ENCODE measurements at places on chromosomes 13 and 19. TPM values are rescaled to one million over a fixed set of nuclear protein-coding genes. Genes with fewer than 3 reads are reported as not detected.
A peak's percentile ranks its signal among the peaks of the same experiment; 100 is the strongest.

Gene PDE4A
- total RNA-seq = 17.1 TPM

Gene SMIM44
- total RNA-seq = not detected

Gene TRPC4
- 0.33 TPM for total RNA-seq

Gene MRPS31
- total RNA-seq = 11.9 TPM

Gene FGF22
- not detected for total RNA-seq

Gene ZNF296
- not detected for total RNA-seq

Gene FCER2
- not detected for total RNA-seq

Gene TYROBP
- total RNA-seq = 19.2 TPM

Gene PDX1
- total RNA-seq = 25.1 TPM

DNA sequence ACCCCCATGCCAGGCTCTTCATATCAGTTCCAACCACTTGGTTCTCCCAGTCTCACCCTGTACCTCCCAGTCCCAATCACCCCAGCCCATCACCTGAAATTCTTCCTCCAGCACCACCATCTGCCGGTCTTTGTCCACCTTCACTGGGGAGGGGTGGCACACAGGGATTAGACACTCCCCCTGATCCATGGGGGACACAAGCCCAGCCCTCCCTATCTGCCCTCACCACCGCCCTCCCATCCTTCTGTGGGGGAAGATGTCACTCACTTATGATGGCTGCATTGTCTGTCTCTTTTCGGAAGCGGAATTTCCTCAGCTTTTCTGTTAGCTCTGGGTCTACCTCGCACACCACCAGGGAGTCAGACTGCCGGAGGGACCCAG, 685 bp downstream of the GMFG start:
- no peaks in the 10 kb centered on the region for H3K4me1 ChIP-seq
- H3K4me3 ChIP-seq = no peak overlapping the region
- H3K36me3 ChIP-seq = no peaks in the 10 kb centered on the region
- DNase-seq = no peak
- H3K27ac ChIP-seq = peak overlapping the region; percentile 53

- no peaks in the 10 kb centered on the region for H3K36me3 ChIP-seq
- H3K4me3 ChIP-seq = no peak overlapping the region
- H3K27ac ChIP-seq = no peak overlapping the region
- peaks cover 18% of the 10 kb centered on the region for H3K4me1 ChIP-seq
- no peak for DNase-seq
Observed at GRCh38 chr19:1351381-1351851, 32.3 kb upstream of the NDUFS7 start.

DNA sequence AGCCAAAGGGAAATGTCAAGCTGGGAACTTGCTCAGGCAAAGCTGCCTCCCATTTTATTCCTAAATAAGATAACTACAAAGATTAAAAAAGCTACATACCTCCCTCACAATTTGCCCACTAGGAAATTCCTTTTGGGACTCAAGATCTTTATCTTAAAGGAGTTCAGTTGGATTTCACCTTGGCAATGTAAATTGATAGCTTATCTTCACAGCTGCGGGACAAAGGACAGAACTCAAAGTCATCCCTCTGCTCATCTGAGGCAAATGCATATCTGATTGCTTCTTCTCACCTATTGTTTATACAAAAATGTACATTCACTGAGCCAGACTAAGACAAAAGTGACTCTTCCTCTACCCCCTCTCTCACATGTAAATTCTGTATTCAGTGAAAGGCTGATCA, 47.8 kb downstream of the FGF14 start:
- no peak overlapping the region for H3K4me3 ChIP-seq
- no peaks in the 10 kb centered on the region for H3K27me3 ChIP-seq
- no peaks in the 10 kb centered on the region for H3K36me3 ChIP-seq
- DNase-seq = no peak
- H3K27ac ChIP-seq = no peak overlapping the region

DNA sequence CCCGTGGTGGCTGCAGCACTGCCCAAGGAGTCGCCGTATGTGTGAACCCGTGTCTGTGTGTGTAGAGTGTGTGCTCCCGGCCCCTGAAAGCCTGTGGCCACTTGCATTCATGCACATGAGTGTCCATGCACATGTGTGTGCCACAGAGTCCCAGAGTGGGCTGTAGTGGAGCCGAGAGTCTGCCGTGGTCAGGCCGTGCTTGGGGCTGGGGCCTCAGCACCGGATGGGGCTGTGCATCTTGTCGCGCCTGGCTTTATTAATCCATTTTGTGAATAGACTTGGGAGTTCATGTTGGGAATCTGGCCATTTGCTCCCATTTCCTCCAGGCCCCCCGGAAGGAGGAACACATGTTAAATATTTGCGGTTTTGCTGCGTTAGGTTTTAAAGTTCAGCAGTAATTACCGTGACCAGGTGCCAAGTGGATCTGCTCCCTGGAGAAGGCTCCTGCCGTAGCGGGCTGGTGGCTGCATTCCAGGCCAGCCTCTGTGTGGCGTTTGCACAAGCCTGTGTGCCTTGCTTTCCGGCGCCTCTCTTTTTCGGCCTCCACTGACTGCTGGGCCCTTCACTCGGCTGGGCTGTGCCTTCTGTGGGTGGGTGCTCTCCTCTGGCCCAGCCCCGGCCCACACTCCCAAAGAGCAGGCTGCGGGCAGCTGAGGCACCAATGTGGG, 69.2 kb upstream of the KCTD15 start:
- peak; percentile 20 for DNase-seq
- H3K4me1 ChIP-seq = no peaks in the 10 kb centered on the region
- H3K27ac ChIP-seq = no peak overlapping the region
- no peaks in the 10 kb centered on the region for H3K36me3 ChIP-seq
- H3K4me3 ChIP-seq = no peak overlapping the region
- H3K27me3 ChIP-seq = no peaks in the 10 kb centered on the region

GRCh38 chr19:10523135-10523636, 5.9 kb upstream of the S1PR5 start:
- DNase-seq = no peak
- H3K27ac ChIP-seq = peak overlapping the region; percentile 96
- peaks cover 41% of the 10 kb centered on the region for H3K4me1 ChIP-seq
- no peak overlapping the region for H3K4me3 ChIP-seq
- H3K36me3 ChIP-seq = no peaks in the 10 kb centered on the region

- H3K36me3 ChIP-seq = no peaks in the 10 kb centered on the region
- no peak overlapping the region for H3K4me3 ChIP-seq
- no peaks in the 10 kb centered on the region for H3K27me3 ChIP-seq
- DNase-seq = no peak
- H3K4me1 ChIP-seq = peaks cover 8% of the 10 kb centered on the region
- no peak overlapping the region for H3K27ac ChIP-seq
Observed at GRCh38 chr13:110648848-110649421, 33.6 kb downstream of the NAXD start.

DNA sequence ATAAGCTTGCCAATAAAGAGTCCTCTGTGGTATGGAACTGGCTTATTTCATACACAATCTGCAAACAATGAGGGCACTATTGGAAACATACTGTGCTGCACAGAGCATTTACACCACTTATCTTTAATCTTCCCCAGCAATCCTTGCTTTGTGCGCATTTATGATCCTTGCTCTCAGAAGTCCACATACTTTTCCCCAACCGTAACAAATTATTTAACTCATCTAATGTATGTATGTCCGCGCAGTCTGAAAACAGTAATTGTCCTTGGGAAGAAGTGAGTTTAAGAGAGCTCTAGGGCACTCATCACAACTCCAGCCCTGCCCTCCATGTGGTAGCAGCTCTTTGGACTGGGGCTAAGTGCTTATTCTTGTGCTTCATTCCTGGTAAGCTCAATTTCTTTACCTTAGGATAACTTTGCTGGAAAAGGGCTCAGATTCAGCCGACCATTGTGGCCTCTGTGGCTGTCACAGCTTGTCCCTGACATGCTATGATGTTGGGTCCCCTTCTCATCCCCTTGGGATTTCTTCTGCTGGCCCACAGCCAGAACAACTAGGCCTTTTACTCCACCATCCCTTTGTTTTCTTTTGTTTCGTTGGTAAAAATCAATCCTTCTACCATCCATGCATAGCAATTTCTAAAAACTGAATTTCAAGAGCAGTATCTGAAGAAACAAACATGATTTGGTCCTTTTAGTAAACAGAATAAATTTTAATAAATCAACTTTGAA, 152.7 kb downstream of the TNFRSF19 start:
- H3K36me3 ChIP-seq = no peaks in the 10 kb centered on the region
- H3K4me1 ChIP-seq = no peaks in the 10 kb centered on the region
- H3K4me3 ChIP-seq = no peak overlapping the region
- H3K27me3 ChIP-seq = no peaks in the 10 kb centered on the region
- no peak overlapping the region for H3K27ac ChIP-seq

DNA sequence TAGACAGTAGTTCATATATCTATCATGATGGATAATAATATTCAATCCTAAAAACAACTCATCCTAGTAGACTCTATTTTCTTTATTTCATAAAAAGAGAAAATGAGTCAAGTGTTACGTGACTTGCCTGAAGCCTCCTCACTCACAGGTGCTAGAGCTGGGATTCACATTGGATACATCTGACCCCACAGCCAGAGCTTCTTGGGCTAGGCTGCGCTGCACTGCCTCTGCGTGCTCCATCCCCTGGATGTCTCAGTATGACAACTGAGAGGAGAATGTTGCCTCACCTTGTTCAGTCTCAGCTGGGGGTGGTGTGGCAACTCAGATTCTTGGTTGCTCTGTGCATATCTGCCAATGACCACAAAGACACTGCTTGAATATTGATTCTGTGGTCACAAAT, 286.6 kb downstream of the LIG4 start:
- no peak for DNase-seq
- H3K36me3 ChIP-seq = no peaks in the 10 kb centered on the region
- H3K27me3 ChIP-seq = no peaks in the 10 kb centered on the region
- no peaks in the 10 kb centered on the region for H3K4me1 ChIP-seq

GRCh38 chr13:31131470-31131961, 30.2 kb downstream of the HSPH1 start:
- H3K27me3 ChIP-seq = no peaks in the 10 kb centered on the region
- H3K4me1 ChIP-seq = no peaks in the 10 kb centered on the region
- H3K4me3 ChIP-seq = no peak overlapping the region
- no peak for DNase-seq

GRCh38 chr19:49894011-49894664, 2.5 kb downstream of the IL4I1 start:
- H3K4me1 ChIP-seq = peaks cover 9% of the 10 kb centered on the region
- no peak overlapping the region for H3K27ac ChIP-seq
- no peaks in the 10 kb centered on the region for H3K36me3 ChIP-seq
- no peaks in the 10 kb centered on the region for H3K27me3 ChIP-seq
- no peak for DNase-seq

DNA sequence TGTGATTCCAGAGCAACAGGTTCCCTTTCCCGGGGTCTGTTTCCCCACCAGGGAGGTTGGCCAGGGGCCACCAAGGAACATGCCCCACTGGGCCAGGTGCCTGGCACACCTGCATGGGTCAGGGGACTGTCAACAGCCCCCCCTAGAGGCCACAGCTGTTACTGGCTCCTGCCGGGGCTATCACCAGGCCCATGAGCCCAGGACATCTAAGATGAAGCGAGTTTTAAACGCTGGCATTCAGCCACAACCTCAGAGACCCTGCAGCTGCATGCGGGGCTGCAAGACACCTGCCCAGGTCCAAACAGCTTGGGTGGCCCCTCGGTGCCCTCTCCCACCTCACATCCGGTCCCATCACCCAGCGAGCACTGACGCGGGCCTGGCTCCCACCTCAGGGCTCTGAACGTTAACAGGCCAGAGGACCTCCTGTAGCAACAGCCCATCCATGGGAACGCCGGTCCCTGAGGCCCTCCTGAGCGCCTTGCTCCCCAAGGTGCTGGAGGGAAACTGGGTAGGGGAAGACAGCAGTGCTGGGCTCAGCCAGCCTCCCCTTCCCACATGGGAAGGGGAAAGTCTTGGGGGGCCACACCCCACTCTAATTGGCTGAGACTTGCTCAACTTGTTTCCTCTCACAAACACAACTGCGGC, 12.0 kb downstream of the KHSRP start:
- H3K27me3 ChIP-seq = no peaks in the 10 kb centered on the region
- peaks cover 28% of the 10 kb centered on the region for H3K36me3 ChIP-seq
- DNase-seq = peak; percentile 59
- no peak overlapping the region for H3K27ac ChIP-seq
- H3K4me3 ChIP-seq = no peak overlapping the region

- H3K36me3 ChIP-seq = no peaks in the 10 kb centered on the region
- H3K27ac ChIP-seq = no peak overlapping the region
- DNase-seq = no peak
- H3K27me3 ChIP-seq = no peaks in the 10 kb centered on the region
- no peak overlapping the region for H3K4me3 ChIP-seq
- H3K4me1 ChIP-seq = peaks cover 4% of the 10 kb centered on the region
Observed at GRCh38 chr13:80086304-80086721, 254.6 kb downstream of the SPRY2 start.

All from body of pancreas (tissue), 4 donors.